DND-41 (cell line): ENCODE measurements at places on chromosomes 12 and 14.

GRCh38 chr12:116933512-116934246 lies 22.9 kb downstream of the FBXW8 start:
- DNase-seq, result no peak

DNA sequence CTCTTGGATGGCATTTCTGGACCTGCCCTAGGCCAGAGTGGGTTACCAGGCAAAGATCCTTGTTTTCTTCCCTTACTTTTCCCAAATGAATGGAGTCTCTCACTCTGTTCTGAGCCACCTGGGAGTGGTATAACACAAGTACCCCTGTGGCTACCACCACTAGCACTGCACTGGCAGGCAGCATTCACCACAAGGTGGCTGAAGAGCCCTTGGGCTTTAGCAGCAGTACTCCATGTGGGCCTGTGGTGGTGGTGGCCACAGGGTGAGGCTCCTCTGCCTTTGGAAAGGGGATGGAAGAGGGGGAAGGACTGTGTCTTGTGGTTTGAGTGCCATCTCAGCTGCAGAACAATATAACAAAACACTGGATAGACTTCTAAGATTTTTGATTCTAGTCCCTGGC lies 38.1 kb upstream of the LMNTD1 start:
- no peak for DNase-seq

DNA sequence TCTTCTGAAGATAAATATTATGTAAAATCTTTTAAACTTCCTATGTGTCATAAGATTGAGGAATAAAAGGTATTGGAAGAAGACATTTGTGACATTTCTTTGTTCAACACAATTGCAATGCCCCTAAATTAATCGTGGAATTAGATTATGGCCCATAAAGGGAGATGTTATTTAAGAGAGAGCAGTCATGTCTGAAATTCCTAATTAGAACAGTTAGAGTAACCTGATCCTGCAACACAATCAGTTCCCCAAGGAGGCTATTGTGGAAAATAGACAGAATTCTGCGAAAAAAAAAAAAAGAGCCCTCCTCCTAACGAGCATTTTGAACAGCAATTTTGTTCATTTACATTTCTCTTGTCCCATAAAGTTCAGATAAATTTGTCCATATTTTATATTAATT lies 339.5 kb downstream of the PAWR start:
- no peak for DNase-seq

GRCh38 chr12:122888232-122888752 lies 7.6 kb downstream of the VPS37B start:
- peak; percentile 43 for DNase-seq

GRCh38 chr12:50016501-50017475 lies 8.5 kb downstream of the RACGAP1 start:
- DNase-seq, result no peak

DNA sequence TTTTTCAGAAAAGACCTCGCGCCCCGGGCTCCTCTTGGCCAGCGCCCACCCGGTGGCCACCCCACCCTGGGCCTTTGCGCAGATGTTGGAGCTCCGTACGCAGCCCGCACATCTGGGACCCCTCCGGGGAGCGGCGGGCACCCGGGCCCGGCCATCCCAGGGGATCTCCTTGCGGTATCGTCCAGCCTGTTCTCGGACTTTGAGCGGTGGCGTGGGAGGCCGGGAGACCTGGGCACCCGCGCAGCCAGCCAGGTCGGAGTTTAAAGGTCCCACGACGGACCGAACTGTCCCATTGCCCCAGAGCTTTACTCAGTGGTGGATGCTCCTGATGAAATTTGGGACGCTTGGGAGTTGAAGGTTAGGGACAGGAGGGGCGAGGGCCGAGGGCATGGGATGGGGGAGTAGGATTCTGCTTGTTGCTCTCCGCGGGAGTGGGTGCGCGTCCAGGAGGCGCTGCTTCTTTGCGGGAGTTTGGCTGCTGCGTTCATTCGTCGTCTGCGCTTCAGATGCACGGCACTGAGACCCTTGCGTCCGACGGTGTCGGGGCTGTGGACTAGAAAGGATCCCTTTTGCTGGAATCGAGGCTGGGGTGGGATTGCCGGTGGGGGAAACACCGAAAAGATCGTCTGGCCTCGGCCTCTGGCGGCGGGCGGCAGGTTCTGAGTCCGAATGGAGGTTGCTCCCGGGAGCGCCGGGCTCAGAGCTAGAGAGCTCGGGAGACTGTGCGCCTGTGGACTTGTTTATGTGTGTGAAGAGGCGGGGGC lies 1.4 kb downstream of the NTF3 start:
- DNase-seq, result no peak

- no peak for DNase-seq
These were observed 213.8 kb downstream of the SLC6A15 start for GRCh38 chr12:84698576-84699333.

DNA sequence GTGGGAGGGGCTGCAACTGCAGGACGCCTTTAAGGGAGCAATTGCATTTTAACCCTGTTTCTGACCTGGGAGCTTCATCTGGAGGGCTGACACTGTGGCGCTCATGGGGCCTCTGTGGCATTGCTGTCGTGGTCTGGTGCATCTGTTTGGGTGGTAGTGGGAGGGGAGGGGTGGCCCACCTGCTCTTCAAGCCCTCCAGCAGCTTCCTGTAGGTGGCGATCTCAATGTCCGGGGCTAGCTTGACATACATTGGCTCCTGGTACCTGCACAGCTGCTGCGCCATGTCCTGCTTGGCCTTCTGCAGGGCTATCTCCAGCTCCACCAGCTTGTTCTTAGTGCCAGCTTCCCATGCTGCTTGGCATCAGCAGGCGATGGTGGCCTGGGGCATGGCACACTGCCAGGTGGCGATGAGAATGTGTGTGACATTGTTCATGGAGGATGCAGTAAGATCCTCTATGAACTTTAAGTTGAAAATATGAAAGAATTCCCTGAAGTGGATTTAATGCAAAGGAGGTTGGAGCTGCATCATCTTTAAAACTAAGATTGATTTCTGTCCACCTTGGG lies 7.7 kb upstream of the KRT82 start:
- no peak for DNase-seq

GRCh38 chr12:89126712-89127111 lies 225.6 kb downstream of the DUSP6 start:
- DNase-seq, result no peak

DNA sequence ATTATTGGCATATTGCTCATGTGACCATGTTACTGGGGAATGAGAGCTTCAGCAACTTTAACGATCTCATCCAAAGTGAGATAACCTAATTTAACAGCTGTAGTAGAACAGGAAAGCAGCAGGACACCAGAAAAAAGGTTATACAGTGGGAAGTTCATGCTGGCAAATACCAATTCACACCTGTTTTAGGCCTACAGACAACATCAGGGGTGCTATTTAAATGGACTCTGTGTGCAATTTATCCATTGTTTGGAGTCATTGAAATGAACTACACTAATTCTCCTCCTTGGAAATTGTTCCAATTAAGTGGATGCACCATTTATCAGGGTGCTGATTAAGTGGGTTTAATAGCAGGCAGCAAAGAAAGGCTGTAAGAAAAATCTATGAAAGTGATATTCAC lies 424.4 kb upstream of the LMO3 start:
- DNase-seq, result no peak

- no peak for DNase-seq
These were observed 149.0 kb upstream of the PWP1 start for GRCh38 chr12:107536613-107537012.

GRCh38 chr12:55974308-55974730 lies 441 bp downstream of the RAB5B start:
- DNase-seq, result peak; percentile 52

- DNase-seq, result no peak
These were observed 53.2 kb downstream of the GALNT16 start for GRCh38 chr14:69313176-69313575.

DNA sequence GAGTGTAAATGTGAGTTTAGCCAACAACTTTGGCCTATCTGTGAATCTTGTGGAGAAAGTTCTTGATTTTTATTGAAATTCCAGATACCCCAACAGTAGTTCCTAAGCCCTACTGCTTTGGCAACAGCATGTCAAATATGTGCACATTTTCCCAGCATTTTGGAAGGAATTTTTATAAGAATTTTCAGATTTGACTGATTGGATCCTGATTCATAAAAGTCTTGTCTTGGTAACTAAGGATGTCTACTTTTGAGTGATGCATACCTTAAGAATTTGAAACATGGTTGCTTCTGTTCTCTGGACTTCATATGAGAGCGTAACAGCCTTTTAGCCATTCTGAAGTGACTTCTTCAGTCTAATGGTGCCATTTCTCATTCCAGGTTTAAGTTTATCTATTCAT lies 106.7 kb downstream of the ANO4 start:
- DNase-seq, result no peak

DNA sequence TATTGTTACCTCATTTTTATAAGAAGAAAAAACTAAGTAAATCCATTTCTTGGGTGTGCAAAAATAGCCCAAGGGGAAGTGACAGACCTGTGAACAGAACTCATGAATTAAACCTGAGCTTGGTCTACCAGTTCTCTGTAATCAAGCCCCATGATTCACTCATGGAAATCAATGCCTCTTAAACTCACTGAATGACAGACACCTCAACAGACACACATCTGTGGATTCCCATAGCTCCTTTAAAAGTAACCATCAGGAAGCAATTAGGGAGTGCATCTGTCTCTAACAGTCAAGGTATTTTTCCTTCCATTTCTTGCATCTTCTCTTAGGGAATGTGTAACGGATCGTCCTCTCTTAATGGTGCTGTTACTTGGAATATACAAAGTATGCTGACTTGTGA lies 215.0 kb upstream of the EEA1 start:
- DNase-seq, result no peak

DNA sequence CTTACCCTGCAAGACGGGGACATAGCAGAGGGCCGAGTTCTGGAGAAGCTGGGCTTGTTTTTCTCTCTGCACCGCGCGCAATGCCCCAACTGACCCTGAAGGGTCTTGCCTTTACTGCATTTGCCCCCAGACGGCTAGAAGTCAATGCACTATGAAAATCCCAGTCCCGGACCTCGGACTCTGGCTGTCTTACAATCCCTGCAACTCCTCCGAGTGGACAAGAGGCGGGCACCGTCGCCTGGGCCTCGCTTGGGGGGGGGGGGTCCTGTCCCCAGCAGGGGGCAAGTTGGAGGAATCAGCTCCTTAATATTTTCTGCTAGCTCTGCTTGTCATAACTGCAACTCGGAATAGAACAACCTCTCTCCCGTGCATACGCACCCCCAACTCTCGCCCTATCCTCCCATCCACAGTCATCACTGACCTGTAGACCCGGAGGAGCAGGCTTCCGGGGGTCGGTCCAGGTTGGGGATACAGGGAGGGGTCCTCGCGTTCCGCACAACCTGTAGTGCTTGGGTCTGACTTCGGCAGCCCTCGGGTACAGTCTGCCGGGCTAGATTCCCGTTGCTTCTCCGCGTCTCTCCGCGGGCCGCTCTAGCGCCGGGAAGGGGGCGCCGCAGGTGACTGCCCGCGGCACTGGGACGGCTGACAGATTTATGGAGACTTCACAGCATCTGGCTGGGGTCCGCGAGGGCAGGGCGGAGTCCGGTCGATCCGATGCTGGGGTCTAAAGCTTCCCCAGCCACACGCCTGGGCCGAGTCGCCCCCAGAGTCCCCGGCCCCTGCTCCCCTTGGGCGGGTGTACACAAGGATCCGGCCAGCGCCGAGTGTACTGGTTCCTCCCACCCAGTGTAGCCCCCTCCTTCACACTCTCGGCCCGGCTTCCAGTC lies 3.3 kb upstream of the PAX9 start:
- no peak for DNase-seq

- DNase-seq, result no peak
These were observed 31.7 kb downstream of the GALNT4 start for GRCh38 chr12:89492883-89493282.
